ENCODE measurements at places on chromosomes 16 and 17. TPM values are rescaled to one million over a fixed set of nuclear protein-coding genes. Genes with fewer than 3 reads are reported as not detected.

DNA sequence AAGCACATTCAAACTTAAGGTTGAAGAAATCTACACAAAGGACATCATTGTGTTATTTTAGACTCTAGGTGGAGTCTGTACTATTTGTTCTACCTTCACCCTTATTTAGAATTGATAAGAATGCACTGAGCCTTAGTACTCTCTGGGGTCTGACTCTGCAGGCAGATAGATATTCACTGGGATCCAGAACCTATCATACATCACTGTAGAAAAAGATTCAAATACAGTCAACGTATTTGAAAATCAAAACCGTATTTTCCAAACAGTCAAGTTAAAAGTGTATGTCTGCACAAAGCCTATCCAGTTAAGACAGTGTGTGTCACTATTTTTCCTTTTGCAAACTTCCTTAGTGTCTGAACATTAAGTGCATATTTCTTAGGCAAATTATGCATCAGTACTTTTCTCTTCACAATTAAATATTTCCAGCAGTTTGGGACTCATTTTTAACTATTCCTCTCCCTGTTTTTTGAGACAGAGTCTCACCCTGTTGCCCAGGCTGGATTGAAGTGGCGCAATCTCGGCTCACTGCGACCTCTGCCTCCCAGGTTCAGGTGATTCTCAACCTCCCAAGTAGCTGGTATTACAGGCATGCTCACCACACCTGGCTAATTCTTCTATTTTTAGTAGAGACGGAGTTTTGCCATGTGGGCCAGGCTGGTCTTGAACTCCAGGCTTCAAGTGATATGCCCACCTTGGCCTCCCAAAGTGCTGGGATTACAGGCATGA, 22.3 kb downstream of the MOSMO start:
- no peak overlapping the region for H3K27ac ChIP-seq
- H3K27me3 ChIP-seq = no peaks in the 10 kb centered on the region
- no peak for DNase-seq
- peaks cover 20% of the 10 kb centered on the region for H3K36me3 ChIP-seq
- peaks cover 34% of the 10 kb centered on the region for H3K4me1 ChIP-seq
- no peak overlapping the region for H3K4me3 ChIP-seq

DNA sequence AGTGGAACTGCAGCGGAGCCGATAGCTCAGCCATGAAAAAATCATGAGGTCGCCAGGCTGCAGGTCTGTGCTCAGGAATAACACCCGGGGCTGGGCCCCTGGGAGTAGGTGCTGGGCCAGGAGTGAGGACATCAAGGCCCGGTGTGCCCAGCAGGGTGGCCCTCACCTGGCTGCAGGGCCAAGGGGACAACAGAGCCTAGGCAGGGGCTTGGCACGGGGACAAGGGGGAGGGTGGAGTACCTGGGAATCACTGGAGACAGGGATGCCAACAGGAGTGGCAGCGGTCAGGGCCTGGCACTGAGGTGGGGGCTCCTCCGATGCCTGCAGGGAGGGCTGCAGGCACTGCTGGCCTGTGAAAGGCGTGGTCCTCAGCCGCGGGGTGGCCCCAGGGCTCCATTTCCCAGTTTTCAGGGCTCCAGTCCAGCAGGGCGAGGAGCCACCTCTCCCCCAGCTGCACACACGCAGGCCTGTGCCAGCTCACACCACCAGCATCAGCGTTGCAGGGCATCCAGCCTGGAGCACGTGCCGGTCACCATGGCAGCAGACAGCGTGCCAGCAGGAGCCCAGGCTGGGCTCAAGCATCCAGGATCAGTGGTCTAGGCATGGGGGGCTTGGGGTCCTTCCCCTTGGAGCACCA, 4.7 kb upstream of the FSCN2 start:
- H3K27ac ChIP-seq = no peak overlapping the region
- peaks cover 17% of the 10 kb centered on the region for H3K36me3 ChIP-seq
- H3K27me3 ChIP-seq = peaks cover 23% of the 10 kb centered on the region
- H3K4me3 ChIP-seq = no peak overlapping the region
- no peak for DNase-seq
- H3K4me1 ChIP-seq = peaks cover 13% of the 10 kb centered on the region

GRCh38 chr16:57276596-57276995, 7.9 kb downstream of the PLLP start:
- peaks cover 17% of the 10 kb centered on the region for H3K4me1 ChIP-seq
- H3K27ac ChIP-seq = no peak overlapping the region
- DNase-seq = no peak
- no peaks in the 10 kb centered on the region for H3K27me3 ChIP-seq
- no peaks in the 10 kb centered on the region for H3K36me3 ChIP-seq

DNA sequence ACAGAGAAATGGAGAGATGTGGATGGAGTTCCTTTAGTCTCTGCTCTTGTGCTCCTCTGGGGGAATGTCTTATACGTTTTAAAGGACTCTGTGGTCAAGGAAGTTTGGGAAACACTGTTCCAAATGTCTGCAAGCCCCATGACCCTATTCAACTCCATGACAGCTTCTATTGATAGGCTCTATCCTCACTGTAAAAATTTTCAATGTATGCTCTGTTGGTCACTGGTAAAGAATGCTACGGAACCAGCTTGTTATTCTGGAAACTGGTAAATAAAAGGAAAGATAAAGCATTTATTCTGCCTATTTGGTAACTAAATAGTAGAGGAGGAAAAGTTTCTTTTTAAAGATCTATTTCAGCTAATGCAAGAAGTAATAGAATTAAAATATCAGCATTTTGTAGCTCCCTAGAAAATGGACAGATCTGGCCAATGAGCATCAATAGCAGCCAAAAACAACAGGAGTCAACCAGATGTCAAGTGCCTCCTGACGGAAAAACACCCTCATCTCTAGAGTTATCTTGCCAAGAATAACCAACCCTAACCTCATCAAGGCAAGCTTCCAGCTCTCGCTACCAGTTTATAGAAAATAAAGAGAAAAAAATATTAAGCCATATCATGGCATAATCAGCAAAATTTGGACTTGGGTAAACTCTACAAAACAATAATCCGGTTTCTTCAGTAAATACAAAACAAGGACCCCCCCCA, 16.1 kb downstream of the GDE1 start:
- DNase-seq = no peak
- H3K4me3 ChIP-seq = no peak overlapping the region
- H3K27ac ChIP-seq = no peak overlapping the region
- no peaks in the 10 kb centered on the region for H3K4me1 ChIP-seq
- H3K27me3 ChIP-seq = no peaks in the 10 kb centered on the region

DNA sequence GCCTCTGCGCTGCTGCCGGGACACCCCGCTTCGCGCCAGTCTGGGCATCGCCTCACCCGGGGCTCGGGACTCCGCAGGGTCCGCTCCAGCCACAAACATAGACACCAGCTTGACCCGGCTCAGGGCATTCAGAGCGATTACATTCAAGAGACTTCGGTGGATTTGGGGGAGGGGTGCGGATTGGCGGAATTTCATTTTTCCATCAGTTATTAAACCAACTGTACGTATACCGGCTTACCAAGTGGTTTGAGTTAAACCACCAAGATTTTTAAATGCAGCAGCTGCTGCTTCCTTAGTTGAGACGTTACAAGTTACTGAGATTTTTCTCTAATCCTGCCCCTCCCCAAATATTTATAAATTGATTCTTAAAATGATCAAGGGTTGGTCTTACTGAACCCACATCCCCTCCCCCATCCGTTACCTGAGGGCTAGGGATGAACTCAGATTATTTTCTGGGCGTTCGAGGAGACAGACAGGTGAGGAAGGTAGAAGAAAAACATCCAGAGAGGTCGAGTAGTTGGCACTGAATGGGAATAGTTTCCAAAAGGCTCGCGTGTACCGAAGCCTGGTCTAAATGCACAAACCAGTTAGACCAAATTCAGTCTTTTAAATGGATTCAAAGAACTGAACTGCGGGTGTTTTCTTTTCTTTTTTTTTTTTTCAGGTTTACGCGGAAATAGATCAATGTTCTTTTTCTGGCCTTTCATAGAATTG, 1.5 kb downstream of the CRHR1 start:
- H3K4me3 ChIP-seq = no peak overlapping the region
- H3K27me3 ChIP-seq = peaks cover 98% of the 10 kb centered on the region
- H3K36me3 ChIP-seq = no peaks in the 10 kb centered on the region
- H3K4me1 ChIP-seq = peaks cover 16% of the 10 kb centered on the region

DNA sequence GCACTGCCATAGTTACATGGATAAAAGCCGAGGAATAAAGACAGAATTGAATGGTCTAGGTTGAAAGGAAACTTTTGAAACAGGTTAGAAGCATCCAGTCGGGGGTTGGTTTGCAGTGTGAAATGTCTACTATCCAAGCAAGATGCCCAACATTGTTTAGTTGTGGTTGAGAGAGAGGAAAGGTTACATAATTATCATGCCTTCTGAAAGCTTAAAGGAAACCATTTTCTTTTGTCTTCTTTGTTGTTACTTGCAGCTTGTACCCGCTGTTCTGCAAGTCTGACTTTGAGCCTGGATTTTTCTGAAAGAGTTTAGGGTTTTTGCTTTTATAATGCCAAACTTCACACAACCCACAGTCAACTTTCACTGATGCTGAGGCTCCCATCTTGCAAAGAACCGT, 167.9 kb downstream of the AXIN2 start:
- H3K36me3 ChIP-seq = no peaks in the 10 kb centered on the region
- no peak for DNase-seq
- H3K27ac ChIP-seq = no peak overlapping the region
- H3K4me1 ChIP-seq = peaks cover 22% of the 10 kb centered on the region

DNA sequence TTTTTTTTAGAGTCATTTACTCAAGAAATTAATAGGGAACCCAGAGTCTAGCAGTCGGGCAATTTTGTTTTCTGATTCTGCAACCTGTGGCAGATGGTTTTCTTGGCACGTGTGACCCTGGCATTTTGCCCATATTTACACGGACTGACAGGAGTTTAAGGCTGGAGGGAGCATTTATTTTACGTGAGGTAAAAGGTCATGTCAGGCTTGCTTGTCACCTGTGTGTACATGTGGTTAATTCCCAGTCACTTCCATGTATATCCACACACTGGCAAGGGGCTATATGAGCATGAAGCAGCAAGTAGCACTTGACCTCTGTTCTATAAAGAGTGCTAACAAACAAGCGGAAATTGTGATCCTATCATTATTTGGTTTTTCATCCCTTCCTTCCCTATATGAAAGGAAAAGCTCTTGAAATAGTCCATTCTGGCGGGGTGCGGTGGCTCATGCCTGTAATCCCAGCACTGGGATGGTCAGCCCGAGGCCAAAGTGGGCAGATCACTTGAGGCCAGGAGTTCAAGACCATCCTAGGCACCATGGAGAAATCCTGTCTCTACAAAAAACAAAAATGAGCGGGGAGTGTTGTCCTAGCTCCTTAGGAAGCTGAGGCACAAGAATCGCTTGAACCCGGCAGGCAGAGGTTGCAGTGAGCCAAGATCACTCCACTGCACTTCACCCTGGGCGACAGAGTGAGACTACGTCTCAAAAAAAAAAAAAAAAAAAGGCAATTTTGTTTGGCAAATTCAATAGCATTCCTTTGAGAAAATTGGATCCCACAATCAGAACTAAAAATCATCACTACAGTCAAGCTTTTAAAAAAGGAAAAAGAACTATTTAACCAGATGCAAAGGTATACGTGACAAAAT, 2.1 kb downstream of the SPAG9 start:
- H3K4me3 ChIP-seq = peak overlapping the region; percentile 94
- H3K36me3 ChIP-seq = peaks cover 14% of the 10 kb centered on the region
- DNase-seq = no peak
- peaks cover 31% of the 10 kb centered on the region for H3K4me1 ChIP-seq

DNA sequence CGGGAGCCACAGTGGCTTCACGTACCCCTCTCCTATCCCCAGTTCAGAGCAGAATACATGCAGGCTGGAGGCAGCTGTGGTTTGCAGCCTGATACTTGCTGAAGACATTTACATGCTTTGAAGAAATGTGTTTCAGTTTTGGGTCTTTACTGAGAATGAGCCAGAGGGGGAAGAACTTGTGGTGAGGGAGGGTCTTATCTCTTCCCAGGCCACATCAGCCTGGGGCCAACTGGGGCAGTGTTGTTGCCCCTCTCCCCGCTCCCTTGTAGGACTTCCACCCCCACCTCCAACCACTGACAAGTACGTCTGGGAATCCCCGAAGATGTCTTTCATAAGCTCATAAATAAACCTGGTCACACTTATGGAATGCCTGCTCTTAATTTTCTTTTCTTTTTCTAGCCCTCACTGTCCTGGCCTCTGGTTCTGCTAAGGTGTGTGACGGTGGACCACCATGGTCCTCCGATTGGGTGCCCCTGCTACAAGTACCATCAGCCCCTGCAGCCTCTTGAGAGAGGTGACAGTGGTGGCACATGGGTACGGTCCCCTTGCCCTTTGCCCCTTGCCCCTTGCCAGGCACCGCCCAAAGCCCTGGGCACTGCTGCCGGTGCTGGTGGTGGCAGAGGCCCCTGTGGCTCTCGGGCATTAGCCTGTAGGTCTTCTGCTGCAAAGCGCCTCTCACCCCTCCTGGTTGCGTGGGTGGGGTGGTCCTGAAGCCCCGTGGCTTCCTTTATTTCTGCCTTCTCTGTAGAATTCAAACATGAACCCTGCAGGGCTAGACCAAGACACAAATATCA, 144.8 kb upstream of the RPH3AL start:
- H3K27ac ChIP-seq = no peak overlapping the region
- no peak overlapping the region for H3K4me3 ChIP-seq
- H3K27me3 ChIP-seq = no peaks in the 10 kb centered on the region
- H3K36me3 ChIP-seq = no peaks in the 10 kb centered on the region

- H3K4me1 ChIP-seq = no peaks in the 10 kb centered on the region
- H3K4me3 ChIP-seq = no peak overlapping the region
- no peaks in the 10 kb centered on the region for H3K36me3 ChIP-seq
- H3K27ac ChIP-seq = no peak overlapping the region
- H3K27me3 ChIP-seq = no peaks in the 10 kb centered on the region
- no peak for DNase-seq
These were observed 117.8 kb downstream of the RAB11FIP4 start for GRCh38 chr17:31509095-31509804.

GRCh38 chr16:30096862-30097563, 1.0 kb upstream of the YPEL3 start:
- H3K4me1 ChIP-seq = peaks cover 18% of the 10 kb centered on the region
- peak overlapping the region; percentile 65 for H3K27ac ChIP-seq
- no peak overlapping the region for H3K4me3 ChIP-seq
- H3K27me3 ChIP-seq = no peaks in the 10 kb centered on the region
- DNase-seq = no peak

GRCh38 chr16:86747761-86748160, 169.4 kb downstream of the FOXL1 start:
- no peak overlapping the region for H3K4me3 ChIP-seq
- DNase-seq = no peak
- H3K27ac ChIP-seq = no peak overlapping the region
- H3K36me3 ChIP-seq = no peaks in the 10 kb centered on the region
- peaks cover 25% of the 10 kb centered on the region for H3K4me1 ChIP-seq

DNA sequence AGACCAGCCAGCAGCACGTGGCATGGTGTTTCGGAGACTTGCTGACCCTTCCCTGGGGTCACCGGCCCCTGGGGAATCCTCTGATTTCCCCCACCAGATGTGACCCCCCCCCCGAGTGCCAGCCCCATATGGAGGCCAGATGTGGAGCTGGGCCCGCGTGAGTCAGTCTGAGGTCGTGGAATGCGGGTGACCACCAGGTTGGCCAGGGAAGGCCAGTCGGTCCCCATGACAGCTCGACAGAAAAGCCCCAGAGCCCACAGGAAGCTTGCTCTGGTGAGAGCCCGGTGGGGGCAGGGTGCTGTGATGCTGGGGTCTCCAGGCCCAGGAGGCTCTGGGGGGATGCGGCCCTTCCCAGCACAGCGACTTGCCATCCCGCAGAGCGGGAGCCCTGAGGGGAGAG, 209.0 kb downstream of the NTN1 start:
- H3K36me3 ChIP-seq = no peaks in the 10 kb centered on the region
- DNase-seq = peak; percentile 60
- H3K4me1 ChIP-seq = peaks cover 31% of the 10 kb centered on the region
- H3K4me3 ChIP-seq = no peak overlapping the region
- no peaks in the 10 kb centered on the region for H3K27me3 ChIP-seq

PRR29 gene
- total RNA-seq = 0.08 TPM

KRTAP17-1 gene
- total RNA-seq = not detected

SHISA6 gene
- total RNA-seq = 0.05 TPM

PPY gene
- total RNA-seq = not detected

LHX1 gene
- not detected for total RNA-seq

PAQR4 gene
- total RNA-seq = 44.0 TPM

HSPB9 gene
- total RNA-seq = not detected

SLC5A11 gene
- total RNA-seq = not detected

PIGQ gene
- 19.6 TPM for total RNA-seq

Data from SJSA1 (cell line).